SIG-M5 (cell line): ENCODE measurements at places on chromosomes 5 and 9.

- no peak for DNase-seq
Observed at GRCh38 chr9:92671323-92671722, 1.4 kb upstream of the IPPK start.

DNA sequence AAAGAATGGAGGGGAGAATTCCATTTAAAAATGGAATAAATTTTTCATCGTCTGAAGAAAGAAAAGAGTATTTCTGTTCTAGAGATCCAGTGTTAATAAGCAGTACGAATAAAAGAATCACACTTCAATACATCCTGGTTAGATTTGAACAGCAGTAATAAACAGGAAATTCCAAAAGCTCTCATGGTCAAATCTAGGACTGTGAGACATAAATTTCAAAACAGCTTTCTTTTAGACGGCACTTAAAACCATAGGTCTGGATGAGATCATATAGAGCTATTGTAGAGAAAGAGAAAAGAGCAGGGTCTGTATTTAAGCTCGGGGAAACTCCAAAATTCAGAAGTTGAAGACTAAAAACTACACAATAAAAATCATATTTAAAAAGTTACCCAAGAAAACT is 1006.9 kb upstream of the CTNND2 start:
- DNase-seq: no peak

DNA sequence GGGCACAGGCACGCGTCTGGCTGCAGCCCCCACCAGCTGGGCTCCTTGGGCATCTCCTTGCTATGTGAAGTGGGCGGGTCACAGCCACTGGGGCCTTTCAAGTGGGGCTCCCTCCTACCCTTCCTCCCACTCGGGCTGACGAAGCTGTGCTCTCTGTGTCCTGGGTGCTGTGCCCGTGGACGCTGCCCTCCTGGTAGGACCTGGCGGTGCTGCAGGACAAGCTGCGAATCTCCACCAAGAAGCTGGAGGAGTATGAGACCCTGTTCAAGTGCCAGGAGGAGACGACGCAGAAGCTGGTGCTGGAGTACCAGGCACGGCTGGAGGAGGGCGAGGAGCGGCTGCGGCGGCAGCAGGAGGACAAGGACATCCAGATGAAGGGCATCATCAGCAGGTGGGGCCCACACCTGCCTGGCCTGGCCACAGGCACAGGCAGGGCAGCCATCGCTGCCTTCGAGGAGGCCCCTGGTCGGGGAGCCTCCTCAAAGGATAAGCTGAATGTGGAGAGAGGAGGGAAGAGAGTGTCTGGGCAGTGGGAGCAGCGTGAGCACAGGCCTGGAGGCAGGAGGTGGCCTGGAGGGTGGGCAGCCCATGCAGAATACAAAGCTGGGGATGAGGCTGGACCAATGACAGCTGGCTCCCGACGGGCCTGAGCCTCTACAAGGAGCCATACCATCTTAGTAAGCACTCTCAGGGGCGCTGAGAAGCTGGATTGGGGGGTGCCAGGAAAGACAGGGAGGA is 124.7 kb downstream of the DAB2IP start:
- DNase-seq: no peak

DNA sequence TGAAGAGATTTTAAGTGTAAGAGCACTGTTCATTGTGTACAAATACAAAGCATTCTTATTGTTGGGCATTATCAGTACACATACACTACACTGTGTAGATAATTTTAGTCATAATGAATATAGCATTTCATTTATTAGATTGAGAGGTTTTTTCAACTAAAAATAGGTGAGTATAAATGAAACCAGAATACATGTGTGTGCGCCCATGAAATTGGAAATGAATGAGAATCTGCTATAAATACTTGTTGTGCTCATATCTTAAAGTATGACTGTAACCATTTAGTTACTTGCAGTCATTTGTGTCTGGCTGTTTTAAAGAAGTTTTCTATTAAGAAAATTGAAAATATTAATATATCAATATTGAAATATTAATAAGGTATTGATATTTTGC is 189.0 kb upstream of the MEF2C start:
- no peak for DNase-seq

DNA sequence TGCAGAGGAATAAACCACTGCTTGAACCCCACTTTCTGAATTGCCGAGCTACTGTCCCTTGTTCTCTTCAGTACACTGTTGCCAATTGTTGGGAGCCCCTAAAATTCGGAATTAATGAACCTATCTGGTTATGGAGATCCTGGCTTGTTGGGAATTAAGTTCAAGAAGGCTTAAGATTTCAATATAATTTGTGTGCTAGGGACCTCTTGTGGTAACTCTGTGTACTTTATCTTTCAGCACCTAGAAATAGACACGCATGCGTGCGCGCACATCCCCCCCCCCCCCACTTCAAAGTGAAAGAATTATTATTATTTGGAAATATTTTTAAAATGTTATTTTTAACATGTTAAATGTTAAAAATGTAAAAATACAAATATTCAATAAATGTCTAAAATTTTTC is 53.3 kb upstream of the FAM169A start:
- DNase-seq: no peak

- DNase-seq: no peak
Observed at GRCh38 chr5:124683917-124684555, 62.4 kb downstream of the ZNF608 start.

DNA sequence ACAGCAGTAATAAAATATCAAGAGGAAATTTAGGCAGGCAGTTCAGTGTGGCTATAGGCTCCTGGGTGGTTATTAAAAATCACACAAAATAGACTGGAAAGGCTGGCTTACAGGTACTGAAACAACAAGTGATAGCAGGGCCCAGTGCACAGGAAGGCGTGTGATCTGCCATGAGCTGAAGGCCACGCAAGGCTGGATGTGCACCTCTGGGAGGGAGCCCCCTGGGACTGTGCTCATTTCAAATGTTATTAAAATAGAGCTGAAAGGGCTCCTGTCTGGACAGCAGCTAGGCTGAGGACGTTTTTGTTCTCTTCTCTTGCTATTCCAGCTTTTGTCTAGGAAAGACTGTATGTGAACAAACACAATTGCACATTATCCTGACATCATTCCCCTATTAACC is 324.3 kb upstream of the RFX3 start:
- no peak for DNase-seq

GRCh38 chr9:8826281-8826680 is 1026.7 kb upstream of the DMAC1 start:
- no peak for DNase-seq

- DNase-seq: no peak
Observed at GRCh38 chr5:110736753-110737152, 2.1 kb upstream of the SLC25A46 start.

DNA sequence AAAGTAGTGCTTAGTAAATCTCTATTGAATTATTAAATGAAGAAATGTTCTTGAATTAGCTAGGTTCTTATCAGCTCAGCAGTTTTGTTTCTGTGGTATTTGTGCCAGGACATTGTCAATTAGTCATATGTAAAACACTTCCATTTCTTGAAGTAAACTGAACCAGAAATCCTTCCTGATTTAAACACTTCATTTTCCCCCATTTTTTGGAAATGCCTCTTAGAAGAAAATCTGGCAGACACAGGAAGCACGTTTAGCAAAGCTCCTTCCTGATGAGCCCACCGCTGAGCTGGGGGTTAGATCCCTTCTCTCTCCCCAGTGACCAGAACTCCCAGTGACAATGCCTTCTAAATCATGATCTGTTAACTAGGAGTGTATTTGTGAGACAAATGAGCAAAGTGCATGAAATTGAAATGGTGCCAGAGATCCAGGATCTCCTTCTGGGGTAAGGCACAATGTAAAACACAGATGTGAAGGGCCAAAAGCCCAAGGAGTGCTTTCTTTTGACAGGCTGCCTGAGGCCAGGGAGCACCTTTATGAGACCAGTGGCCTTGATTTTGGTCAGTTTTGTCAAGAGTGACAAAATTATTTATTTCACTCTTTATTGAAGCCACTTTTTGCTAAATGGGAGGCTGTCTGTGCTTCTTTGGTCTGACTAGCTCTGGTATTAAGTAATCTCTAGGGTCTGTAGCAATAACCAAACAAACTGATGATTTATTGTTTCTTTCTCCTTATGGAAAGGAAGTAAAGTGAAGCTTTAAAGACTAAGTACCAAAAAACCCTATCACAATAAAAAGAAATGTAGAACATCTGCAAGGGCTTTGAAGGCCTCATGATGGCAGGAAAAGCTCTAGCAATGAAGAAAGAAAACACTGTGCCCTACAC is 25.5 kb upstream of the RUSC2 start:
- no peak for DNase-seq

- DNase-seq: no peak
Observed at GRCh38 chr5:31743678-31744077, 104.7 kb downstream of the PDZD2 start.

DNA sequence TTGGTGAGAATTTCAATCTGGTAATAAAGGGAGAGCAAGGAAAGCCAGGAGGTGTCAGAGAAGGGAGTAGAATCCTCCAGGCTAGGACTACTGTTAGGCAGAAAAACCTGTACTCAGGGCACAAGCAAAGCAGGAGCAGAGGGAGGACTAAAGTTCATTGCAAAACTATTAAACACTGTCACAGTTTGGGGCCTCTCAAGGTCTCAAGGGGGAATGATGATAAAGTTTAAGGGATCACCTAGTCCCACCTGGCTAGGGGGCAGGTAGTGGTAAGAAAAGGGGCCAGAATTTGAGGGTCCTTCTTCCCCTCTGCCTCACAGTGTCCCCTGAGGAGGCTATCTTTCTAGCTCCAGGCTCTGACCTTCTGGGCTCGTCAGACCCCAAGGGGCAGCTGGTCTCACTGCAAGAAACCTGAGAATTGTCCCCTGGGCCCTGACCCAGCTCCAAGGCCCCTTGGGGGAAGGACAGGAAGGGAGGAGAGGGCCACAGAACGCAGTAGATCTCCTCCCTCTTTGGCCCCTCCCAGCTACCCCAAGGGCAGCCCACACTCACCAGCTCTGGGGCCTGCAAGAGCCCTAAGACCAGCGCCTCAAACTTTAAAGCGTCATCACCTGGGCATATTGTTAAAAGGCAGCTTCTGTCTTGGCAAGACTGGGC is 974 bp downstream of the CCDC69 start:
- no peak for DNase-seq

DNA sequence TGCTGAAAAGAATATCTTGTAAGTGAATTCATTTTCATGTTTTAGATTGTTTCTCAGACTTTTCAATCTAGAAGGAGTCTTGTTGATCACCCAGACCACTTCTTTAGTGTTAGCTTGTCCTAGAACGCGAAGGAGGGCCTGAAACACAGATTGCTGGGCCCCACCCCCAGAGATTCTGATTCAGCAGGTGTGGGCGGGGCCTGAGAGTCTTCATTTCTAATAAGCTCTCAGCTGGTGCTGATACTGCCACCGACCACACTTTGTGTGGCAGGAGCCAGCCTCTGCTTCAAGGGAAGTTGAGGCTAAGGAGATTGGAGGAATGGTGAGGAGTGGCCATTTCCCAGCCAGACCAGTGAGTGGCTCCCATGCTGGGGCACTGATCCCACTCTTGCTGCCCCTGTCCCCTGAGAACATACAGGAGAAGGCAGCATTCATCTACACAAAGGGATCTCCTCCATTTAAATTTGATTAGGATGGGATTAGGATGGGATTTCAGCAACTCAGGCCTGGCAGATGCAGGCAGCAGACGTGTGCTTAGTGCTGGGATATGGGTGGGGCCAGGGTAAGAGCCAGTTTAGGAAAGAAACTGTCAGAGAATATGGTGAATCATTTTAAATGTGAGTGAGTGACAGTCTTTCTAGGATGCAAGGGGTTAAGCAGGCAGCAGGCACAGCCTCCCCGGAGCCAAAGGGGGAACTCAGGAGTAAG is 35.9 kb downstream of the ZNF618 start:
- DNase-seq: no peak

GRCh38 chr9:114592356-114592755 is 4.8 kb downstream of the ATP6V1G1 start:
- DNase-seq: peak; percentile 70

GRCh38 chr5:41338136-41338675 is 124.9 kb upstream of the C6 start:
- DNase-seq: no peak

DNA sequence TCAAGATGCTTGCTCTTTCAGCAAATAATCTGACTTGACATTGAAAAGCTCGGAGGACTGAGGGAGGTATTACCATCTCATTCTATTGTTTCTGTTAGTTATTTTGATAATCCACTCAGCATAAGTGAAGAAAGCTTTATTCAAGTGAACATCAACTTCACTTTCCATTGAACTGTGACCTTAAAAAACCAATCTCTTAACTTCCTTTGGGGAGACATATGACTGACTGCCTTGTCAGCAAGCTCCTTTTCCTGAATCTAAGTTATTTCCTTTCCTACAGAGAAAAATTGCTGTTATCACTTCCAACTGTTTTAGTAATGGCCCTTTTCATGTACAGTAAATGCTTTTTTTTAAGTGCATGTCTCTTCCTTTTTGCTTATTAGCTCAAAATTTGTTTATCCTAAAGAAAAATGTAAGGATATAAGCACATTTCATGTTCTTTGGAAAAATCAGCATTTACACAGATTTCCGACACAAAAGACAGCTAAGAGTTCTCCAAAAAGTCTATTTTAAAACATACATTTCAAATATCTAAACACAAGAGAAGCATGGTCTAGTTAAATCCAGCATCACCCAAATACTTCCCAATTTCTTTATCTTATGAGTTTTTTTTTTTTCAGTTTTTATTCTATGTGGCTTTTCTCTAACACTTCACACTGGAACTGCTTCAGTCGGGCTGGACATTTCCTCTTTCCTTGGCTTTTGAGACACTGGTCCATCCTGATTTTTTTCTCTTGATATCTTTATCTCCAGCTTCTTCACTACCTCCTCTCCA is 117.9 kb upstream of the DAB2 start:
- no peak for DNase-seq

DNA sequence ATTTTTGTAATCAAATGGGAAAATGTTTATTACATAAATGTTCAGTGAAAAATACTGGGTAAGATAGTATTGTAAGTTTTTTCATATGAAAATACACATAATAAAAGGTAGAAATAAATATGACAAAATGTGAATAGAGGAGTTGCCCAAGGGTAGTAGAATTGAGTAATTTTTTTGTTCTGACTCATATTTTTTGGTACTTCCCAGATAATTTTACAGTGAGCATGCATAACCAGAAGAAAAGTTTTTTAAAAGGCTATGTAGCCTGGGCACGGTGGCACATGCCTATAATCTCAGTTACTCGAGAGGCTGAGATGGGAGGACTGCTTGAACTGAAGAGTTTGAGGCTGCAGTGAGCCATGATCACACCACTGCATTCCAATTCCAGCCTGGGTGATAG is 116.9 kb downstream of the PIP5K1B start:
- no peak for DNase-seq

DNA sequence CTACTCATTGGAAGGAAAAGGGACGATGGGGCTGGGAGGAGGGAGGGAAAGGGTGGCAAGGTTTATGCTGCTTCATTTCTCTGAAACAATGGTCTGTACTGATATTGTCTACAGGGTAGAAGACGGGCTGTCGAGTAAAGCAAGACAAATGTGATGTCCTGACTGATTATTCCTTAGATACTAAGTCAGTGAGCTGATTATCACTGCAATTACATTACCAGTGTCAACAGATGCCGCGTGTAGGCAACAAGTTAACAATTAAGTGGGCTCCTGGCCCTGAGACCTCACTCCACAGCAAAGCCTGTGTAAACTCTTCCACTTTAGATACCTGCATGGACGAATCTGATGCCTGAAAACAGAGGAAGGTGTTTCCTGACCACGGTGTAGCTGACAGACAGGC is 602.8 kb downstream of the IRX1 start:
- DNase-seq: no peak
